Stimulated activated naive CD4-positive, alpha-beta T cell (primary cell): ENCODE measurements at places on chromosomes 1 and 21.

DNA sequence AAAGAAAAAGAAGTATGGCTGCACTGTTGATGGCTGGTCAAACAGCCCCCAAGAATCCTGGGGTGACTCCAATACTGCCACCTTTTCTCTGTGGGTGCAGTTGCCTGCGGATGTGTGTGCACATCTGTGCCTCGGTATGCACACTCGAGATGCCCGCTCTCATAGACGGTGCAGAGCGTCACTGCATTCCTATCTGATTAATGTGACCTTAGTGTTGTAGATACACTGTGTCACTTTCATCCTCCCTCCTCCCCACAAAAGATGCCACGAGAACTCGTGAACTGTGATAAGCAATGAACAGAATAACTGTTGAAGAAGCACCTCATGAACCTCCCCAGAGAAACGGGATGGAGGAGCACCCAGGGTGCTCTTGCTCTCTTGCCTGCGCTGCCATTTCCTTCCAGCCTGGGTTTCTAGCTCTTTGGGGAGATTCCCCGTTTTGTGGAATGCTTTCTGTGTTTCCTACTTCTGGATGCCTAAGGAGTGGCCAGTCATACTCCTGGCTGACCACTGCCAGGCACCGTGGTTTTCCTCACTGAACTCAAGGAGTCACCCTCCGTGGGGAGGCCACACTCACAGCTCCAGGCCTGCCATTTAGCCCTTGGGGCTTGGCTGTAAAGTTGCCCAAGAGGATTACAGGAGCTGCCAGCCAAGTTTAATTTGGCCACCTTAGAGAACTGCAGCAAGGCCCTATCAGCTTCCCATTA is 32.0 kb downstream of the NTPCR start:
- no peak for DNase-seq

DNA sequence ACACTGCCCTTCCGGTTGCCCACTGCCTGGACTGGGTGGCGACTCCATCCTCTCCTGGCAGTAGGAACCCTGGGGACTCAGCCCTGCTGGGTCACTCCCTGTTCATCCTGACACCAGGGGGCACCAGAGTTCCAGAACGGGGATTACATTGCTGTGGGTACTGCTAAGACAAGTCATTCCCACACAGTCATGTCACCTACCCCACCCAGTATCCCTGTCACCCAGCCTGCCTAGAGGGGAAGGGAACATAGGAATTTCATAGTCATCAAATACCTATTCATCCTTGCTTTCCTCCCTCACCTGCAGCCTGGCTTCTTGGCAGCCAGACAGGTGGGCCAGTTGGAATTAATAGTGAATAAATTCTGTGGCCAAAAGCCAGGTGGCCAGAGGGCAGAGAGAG is 9.8 kb upstream of the SFN start:
- peak; percentile 64 for DNase-seq

DNA sequence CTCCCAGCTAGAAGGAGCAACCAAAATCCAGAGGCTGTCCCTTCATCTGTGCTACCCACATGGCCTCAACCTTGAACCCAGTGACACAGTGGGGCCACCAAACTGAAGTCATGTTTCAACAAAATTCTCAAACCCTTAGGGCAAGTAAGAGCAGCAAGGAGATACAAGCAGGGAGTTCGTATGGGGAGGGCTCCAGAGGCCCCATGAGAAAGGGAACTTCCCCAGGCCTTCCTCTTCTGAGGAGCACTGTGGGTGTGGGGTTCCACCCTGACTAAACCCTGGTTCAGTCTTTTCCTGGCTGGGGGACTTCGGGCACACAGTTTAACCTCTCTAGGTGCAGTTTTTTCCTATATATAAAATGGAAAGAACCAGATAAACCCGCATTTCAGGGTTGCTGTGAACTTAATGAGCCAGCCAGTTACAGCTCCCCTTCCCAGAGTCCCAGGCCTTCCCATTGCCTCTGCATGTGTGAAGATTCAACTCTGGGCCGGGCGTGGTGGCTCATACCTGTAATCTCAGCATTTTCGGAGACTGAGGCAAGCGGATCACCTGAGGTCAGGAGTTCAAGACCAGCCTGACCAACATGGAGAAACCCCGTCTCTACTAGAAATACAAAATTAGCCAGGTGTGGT is 8.0 kb upstream of the THEMIS2 start:
- no peak for DNase-seq

DNA sequence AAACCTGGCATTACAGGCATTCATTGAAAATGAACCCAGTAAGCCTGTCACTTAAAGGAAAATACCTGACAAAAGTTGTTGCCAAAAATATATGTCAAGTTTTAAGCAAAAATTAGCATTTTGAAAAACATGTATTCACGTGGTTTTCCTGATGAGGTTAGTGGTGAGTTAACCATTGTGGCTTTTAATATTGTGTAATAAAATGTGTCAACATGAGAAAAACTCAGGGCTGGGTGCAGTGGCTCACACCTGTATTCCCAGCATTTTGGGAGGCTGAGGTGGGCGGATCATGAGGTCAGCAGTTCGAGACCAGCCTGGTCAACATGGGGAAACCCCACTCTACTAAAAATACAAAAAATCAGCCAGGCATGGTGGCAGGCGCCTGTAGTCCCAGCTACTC is 731.4 kb downstream of the KCNT2 start:
- no peak for DNase-seq

DNA sequence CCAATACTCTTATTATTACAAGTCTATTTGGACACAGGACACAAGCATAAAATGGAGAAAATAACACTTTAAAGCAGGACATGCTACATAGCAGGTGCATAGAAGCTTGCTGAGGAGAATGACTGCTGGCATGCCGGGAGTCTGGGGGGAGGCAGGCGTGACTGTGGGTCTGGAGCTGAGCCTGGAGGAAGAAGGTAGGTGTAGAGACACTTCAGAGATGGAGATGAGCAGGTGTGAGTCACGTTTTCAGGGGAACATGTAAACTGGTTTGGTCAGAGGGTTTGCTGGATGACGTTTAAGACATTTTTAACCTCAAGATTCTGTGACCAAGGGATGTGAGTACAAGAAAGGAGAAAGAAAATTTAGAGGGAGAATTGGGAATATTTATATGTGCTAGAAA is 24.5 kb downstream of the OSCP1 start:
- DNase-seq = no peak

GRCh38 chr1:117318426-117318825 is 48.8 kb upstream of the MAN1A2 start:
- no peak for DNase-seq

- DNase-seq = no peak
These were observed 197.6 kb downstream of the SIPA1L2 start for GRCh38 chr1:232432313-232432712.
